Left ventricle myocardium inferior (tissue), 1 donor: ENCODE measurements at places on chromosomes 6 and 20. TPM values are rescaled to one million over a fixed set of nuclear protein-coding genes. Genes with fewer than 3 reads are reported as not detected.

- DNase-seq, result peak; percentile 71
Observed at GRCh38 chr6:34056305-34057108, 89.4 kb downstream of the GRM4 start.

GRCh38 chr6:1285956-1286355, 25.9 kb upstream of the FOXQ1 start:
- DNase-seq, result no peak

- peak; percentile 54 for DNase-seq
Observed at GRCh38 chr6:143427109-143427817, 23.2 kb downstream of the ADAT2 start.

The OR2H2 gene
- not detected for total RNA-seq

- no peak for DNase-seq
Observed at GRCh38 chr6:146664871-146665360, 66.1 kb downstream of the ADGB start.

- DNase-seq, result no peak
Observed at GRCh38 chr6:30965140-30965601, 18.3 kb upstream of the MUC21 start.

The EEF1A2 gene
- 1,286 TPM for total RNA-seq

DNA sequence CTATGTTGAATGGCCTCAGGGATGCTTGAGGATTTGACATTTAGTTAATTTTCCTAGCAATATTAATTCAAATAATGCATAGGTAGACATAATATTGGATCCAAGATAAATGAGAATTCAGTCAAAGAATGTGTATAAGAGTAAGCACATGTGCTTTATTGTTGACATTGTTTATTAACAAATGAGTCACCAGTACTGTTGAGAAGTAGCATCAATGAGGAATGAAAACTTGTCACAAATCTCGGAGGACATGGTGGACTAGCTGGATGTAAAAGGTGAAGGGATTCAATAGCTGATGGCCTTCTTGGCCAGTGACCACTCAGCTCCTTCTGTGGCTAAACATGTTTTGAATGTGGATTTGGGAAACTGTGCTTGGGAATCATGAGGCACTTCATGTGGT, 1137.0 kb downstream of the HACE1 start:
- DNase-seq, result no peak

DNA sequence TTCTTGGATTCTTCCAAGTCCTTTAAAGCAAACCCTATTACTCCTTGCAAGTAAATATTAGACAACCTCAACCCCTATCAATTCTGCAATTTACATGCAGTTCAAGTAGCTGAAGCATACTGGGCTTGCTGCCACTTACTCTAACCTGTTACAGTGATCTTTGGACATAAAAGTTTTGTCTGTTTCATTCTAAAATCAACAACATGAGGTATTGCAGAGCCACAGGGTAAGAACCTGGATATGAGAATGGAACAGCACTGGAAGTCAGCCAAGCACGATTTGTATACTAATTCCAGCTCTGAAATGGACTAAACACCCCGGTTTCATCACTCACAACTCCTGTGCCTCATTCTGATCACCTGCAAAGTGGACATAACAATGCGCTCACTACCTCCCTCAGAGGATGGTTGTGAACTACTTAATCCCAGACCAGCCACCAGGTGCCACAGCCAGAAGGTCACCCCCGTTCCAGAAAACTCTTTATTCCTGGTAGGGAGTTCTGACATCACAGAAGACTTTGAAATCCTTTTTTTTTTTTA, 270.0 kb downstream of the ADGB start:
- DNase-seq, result no peak

The SNTA1 gene
- 202 TPM for total RNA-seq
